ENCODE measurements at places on chromosomes 4 and X. TPM values are rescaled to one million over a fixed set of nuclear protein-coding genes. Genes with fewer than 3 reads are reported as not detected.

- no peak for DNase-seq
Measured at GRCh38 chrX:10628906-10629305, 8.5 kb upstream of the MID1 start.

GRCh38 chr4:38559374-38559773 is 104.6 kb upstream of the KLF3 start:
- DNase-seq: no peak

Gene RASSF6
- not detected for total RNA-seq

DNA sequence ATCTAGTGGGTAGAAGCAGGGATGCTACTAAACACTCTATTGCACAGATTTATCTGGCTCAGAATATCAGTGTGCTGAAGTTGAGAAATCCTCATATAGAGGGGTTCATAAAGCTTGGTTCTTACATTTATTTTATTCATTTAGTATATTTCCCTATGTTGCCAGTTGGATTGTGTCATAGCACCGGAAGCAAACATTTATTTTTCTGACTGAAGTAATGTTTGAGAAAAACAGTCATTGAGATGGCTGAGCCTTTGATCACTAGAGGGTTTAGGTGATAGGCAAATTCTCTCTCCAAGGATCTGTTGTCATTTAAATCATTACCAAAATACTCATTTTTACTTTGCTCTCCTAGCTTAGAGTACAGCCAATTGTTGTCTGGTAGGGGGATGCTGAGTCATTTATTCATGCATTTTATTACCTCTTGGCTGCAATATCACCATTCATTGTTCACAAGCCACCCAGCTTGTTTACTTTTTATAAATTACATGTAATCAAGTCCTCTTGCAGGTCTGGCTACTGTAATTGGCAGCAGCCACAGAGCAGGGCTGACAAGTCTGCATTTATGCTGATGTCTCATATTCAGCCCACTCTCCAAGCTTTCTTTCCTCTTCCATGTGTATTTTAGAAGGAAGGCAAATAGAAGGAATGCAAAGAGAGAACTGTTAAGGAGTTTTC is 15.2 kb downstream of the GAB1 start:
- no peak for DNase-seq

Gene COX7B2
- not detected for total RNA-seq

DNA sequence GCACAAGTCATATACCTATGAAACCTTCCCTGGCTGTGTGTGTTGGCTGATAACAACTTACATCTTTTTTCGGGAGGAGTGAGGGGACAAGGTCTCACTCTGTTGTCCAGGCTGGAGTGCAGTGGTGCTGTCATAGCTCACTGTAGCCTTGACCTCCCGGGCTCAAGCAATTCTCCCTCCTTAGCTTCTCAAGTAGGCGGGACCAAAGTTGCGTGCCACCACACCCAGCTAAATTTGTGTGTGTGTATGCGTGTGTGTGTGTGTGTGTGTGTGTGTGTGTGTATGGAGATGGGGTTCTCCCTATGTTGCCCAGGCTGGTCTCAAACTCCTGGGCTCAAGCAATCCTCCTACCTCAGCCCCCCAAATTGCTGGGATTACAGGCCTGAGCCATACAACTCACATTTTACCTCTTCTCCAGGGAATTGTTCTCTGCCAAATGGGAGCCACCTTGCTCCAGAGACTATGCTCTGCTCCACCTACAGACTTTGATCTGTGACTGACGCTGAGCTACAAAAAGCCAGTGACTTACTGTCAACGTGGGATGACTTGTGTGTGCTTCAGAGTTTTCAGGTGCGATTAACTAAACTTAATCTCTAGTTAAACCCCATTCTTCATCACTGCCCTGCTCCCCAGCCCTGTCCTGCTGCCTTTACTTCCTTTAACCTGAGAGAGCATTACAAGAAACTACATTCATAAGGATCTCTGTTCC is 2.0 kb upstream of the BEX4 start:
- no peak for DNase-seq

GRCh38 chrX:10433296-10433965 is 187.0 kb downstream of the MID1 start:
- no peak for DNase-seq

- DNase-seq: no peak
Measured at GRCh38 chrX:150429594-150429993, 66.5 kb downstream of the MAMLD1 start.

DNA sequence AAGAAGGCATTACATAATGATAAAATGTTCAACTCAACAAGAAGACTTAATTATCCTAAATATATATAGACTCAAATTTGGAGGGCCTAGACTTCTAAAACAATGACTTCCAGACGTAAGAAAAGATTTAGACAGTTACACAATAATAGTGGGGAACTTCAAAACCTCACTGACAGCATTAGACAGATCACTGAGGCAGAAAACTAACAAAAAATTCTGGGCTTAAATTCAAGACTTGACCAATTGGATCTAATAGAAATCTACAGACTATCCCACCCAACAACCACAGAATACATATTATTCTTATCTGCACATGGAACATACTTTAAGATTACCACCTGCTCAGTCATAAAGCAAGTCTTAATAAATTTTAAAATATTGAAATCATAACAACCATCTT is 93.3 kb upstream of the ARSJ start:
- DNase-seq: no peak

GRCh38 chrX:39260965-39261364 is 459.7 kb downstream of the MID1IP1 start:
- DNase-seq: no peak

DNA sequence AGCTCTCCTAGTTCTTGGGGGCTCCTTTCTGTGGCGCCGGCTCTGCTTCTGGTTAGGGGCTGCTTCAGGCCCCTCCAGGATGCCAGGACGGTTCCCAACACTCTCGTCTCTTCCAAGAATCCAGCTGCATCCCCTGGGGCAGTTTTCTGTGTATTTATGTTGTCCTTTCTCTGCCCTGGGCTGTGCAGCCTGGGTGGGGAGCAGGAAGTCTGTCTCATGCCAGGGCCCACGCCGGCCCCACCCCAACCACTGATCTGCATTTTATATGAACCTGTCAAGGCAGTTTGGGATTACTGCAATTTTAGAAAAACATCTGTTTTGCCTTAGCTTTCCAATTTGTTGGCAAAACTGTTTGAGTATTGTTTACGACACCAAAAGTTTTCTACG is 14.6 kb downstream of the CTBP1 start:
- DNase-seq: no peak
